ENCODE measurements at places on chromosomes 5 and 9. TPM values are rescaled to one million over a fixed set of nuclear protein-coding genes. Genes with fewer than 3 reads are reported as not detected.

- peak; percentile 64 for DNase-seq
Observed at GRCh38 chr5:110371011-110371724, 355.3 kb downstream of the TMEM232 start.

The FYB1 gene
- total RNA-seq, result not detected

The LHX2 gene
- not detected for total RNA-seq

The ANKRD20A1 gene
- total RNA-seq, result 0.08 TPM

DNA sequence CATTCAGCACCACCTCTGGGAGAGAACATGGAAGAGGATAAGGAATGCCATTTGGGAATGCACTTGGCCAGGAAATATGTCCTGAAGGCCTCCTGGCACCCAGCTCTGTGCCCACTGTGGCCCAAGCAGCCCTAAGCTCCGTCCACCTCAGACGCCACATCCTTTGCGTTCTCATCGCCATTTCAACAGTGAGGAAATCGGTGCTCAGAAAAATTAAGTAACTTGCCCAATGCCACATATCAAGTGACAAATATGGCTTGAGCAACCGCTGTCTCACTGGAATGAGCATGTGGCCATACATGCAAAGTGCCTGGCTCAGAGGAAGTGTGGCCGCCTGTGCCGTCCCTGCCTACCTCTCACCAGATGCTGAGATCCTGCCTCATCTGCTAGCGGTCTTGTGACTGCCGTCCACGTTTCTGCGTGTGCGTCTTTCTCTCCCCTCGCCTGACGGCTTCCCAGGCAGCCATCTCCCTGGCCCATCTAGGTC lies 984 bp upstream of the DOK3 start:
- no peak for DNase-seq

The NR4A3 gene
- 0.41 TPM for total RNA-seq

The RANBP3L gene
- total RNA-seq, result not detected

The ZCCHC10 gene
- 19.8 TPM for total RNA-seq

The HAVCR1 gene
- total RNA-seq, result 0.29 TPM

The ITGA2 gene
- 62.0 TPM for total RNA-seq
